Stimulated activated naive CD8-positive, alpha-beta T cell treated with anti-CD3 and anti-CD28 coated beads, Interleukin-15, Interleukin-2, amounts not matched to agents 100 U/mL and 50 U/mL, for 24 hours (primary cell): ENCODE measurements at places on chromosomes 5 and 9.

DNA sequence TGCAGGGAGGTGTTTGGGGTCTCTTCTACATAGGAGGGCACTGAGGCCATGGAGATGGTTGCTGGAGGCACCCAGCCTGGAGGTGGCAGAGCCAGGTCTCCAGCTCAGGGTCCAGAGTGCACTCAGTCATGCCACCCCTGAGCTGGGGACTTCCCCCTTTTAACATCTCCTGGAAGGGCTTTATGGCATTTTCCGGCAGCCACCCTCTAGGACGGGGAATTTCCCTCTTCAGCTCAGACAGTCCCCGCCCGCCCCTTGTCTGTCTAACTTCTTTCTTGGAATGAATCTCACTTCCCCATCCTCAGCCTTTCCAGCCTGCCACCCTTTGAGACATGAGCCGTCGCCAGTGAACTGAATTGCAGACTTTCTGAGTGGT, 49.9 kb downstream of the COL15A1 start:
- peak; percentile 62 for DNase-seq

DNA sequence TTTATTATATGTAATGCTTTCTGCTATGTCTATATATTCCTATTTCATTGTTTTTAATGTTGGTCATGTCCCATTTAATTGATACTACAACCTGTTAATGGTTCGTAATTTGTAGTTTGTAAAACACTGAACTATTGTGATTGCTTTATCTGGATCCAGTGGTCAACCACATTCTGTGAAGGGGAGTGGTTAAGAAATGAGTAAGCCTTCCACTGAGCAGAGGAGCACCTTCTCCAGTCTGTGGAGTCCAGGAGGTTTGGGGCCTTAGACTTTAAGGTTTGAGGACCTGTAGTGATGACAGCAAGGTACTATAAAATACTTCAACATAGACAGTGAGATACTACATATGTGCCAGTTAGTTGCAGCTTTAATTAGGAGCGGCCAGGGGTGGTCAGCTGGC, 67.7 kb upstream of the RAD23B start:
- no peak for DNase-seq

DNA sequence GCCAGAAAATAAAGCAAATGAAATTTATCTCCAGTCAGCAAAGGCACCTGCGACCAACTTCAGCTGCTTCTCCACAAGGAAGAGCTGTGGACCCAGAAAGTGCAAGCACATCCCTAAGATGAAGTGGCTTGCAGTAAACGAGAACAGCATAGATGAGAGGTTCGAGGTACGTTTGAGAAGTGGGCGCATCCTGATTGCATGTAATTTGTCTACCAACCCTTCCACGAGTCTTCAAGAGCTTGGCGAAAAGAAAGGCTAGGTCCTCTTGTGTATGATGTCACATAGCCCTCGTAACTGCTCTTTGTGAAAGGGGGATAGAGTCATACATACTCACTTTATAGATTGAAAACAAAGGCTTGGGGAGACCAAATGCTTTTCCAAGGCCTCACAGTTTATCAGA, 6.0 kb upstream of the LCP2 start:
- DNase-seq, result no peak

DNA sequence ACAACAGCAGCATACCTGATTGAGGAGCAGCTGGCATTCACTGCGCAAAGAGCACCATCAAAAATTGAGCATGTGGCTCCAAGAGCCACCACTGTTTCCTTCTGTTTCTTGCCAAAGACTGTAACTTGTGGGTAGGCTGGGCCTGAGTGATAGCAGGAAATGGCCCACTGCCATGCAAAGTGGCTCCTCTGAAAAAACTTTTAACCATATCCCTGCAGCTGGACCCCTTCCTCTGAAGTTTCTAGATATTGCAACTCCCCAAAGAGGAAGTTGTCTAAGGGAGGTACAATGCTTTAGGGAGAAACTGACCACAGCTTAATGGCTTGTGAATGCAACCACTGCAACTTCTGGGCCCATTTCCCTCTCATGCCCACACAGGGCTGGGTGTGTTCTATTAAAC, 355.4 kb upstream of the PDE4D start:
- no peak for DNase-seq

- DNase-seq, result no peak
Observed at GRCh38 chr5:137113161-137113560, 386.0 kb downstream of the SPOCK1 start.

DNA sequence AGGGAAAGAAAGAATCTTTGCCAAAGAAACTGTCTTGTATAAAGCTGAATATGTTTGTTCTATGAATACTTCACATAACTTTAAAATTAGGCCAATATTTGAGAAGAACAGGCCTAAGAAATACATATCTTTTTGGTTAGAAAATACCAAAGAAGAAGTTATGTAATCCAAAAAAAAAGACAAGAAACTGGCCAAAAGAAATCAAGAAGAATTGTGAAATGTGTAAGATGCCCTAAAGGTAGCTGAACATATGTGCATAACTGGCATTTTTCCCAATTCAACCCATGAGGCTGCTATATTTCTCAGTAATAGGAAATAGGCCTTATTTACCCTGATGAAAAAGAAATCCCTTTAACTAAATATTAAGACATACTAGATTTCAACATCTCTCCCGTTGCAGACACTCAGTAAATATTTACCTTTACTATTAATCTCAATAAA, 290.0 kb downstream of the CETN3 start:
- no peak for DNase-seq

- peak; percentile 35 for DNase-seq
Observed at GRCh38 chr5:179558932-179559283, 8.6 kb downstream of the RUFY1 start.

- DNase-seq, result no peak
Observed at GRCh38 chr9:34759432-34760134, 49.6 kb upstream of the CCL21 start.

- no peak for DNase-seq
Observed at GRCh38 chr9:137580209-137580953, 1.7 kb upstream of the DPH7 start.

GRCh38 chr9:105057551-105057950, 129.6 kb upstream of the ABCA1 start:
- DNase-seq, result no peak

- DNase-seq, result no peak
Observed at GRCh38 chr9:84916769-84917168, 247.2 kb downstream of the NTRK2 start.

- DNase-seq, result no peak
Observed at GRCh38 chr5:133232011-133232410, 180.2 kb downstream of the HSPA4 start.

DNA sequence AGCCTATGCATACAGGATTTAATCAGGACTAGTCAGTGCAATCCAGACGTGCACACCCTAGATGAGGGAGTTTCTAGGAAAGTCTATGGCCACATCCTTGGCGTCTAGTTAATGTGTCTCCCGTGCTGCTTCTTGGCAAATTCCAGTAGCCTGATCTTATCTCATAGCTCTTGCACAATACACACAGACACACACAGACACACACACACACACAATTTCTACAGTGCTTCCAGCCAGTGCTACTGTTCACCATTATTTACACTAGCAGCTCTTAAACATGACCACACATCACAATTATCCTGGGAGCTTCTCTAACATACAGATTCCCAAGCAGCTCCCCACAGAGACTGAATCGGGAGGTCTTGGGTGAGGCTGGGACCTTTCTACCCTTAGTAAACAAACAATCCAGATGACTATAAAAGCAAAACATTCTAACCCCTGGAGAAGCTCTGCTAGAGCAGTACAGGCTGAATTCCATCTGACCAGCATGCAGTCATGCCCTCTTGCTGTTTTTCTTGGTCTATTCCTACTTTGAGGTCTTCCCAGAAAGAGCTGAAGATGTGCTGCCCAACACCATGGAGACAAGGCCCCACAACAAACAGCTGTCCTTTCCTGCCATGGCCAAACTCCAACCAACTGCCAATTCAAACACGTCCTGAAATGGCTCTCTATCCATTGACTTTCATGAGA, 236.6 kb downstream of the DEPDC1B start:
- DNase-seq, result no peak

DNA sequence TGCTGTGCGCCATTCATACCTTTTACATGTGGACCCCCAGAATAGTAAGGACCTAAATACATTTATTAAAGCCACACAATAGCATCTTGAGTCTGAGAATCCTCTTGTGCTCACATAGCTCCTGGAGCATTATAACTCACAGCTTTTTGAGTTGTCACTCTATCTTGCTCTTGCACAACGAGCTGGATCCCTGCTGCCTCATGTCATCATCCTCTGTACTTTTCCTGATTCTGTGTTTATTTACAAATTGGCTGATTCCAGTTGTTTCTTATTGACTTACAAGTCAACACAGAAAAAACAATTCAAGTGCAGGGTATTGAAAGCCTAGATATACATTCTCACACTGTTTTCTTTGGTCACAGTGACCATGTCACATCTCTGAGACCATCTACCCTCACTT, 112.9 kb downstream of the SLC1A3 start:
- DNase-seq, result no peak

- DNase-seq, result peak; percentile 56
Observed at GRCh38 chr5:132110930-132111329, 37.3 kb downstream of the CSF2 start.

DNA sequence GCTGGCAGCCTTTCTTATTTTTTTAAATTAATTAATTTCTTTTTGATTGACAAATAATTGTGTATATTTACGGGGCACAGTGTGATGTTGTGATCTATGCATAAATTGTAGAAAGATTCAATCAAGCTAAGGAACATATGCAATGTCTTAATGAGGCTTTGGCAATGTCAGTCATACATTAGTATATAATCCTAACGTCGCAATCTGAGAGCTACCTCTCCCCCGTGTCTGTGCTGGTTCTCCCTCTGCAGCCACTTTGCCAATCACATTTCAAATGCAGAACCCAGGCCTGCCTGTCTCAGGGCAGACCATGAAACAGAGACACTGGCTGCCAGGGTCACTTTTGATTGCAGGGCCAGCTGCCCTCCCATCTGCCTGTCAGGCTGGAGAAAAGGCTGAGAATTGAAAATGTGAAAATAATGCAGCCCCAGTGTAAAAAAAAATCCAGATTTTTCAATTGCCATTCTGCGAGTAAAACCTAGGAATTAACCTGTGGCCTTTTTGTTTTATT, 56.3 kb downstream of the SLC24A2 start:
- DNase-seq, result no peak

DNA sequence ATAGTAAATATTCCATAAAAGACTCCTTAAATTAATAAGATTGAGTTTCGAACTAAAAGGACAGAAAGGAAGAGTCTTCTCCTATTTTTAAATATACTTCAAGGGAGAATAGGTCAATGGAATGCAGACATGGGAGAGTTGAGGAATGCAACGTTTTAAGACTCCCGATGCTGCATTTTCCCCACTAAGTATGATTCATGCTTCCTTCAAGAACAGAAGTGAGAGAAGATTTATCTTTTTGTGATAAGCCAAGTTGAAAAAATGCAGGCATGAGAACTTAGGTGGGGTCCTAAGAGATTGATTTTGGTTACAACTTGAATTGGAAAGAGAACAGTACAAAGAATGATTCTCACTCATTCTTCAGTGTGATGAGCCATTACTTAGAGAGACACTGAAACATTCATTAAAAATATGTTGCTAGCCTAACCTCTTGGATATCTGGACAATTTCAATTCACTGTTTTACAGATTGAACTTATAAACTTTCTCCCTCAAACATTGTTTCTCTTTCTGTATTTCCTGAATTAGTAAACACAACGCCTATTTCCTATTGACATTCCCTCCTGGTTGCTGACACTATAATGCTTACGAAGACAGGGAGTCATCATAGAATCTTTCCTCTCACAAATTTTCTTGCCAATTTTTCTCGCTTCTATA, 1666.1 kb upstream of the WWC1 start:
- DNase-seq, result no peak

DNA sequence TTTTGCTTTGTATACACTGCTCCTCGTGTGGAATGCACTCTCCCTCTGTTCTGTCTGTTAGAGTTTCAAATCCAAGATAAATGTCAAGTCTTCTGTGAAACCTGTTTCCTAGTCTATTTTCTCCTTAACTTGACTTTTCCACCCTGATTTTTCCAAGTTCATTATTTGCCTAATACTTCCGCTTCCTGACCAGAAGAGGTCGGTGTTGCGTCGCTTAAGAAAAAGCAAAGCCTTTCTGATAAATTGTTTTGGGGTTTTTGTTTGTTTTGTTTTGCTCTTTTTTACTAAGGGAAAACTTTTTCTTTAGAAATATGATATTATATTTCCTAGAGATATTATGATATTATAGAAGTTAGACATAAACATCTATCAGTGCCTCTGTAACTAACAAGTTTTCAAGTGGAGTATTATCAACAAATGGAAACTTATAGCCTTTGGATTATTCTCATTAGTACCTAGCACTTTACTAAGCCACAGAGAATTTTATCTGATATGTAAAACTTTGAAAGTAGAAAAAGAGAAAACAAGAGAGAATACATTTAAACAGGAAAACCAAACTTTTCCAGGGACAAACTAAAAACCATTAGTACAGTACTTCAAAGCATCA, 55.8 kb downstream of the PHAX start:
- peak; percentile 24 for DNase-seq

GRCh38 chr9:127574072-127574993, 37.7 kb upstream of the STXBP1 start:
- DNase-seq, result peak; percentile 66

GRCh38 chr5:60207040-60207439, 313.5 kb upstream of the PDE4D start:
- DNase-seq, result no peak

DNA sequence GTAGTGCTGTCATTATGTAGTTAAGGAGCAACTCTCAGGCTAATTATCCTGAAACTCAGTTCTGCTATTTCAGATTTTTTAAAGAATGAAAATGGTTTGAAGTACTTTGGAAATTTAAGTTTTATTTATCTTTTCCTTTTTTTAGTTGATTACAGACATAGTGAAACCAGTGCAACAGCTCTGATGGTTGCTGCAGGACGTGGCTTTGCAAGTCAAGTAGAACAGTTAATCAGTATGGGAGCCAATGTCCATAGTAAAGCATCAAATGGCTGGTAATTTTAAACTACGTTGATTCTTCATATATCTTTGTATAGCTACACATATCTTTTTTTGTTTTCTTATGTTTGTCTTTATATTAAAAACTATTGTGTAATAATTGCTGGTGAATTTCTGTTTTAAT, 34.9 kb downstream of the YTHDC2 start:
- DNase-seq, result no peak

DNA sequence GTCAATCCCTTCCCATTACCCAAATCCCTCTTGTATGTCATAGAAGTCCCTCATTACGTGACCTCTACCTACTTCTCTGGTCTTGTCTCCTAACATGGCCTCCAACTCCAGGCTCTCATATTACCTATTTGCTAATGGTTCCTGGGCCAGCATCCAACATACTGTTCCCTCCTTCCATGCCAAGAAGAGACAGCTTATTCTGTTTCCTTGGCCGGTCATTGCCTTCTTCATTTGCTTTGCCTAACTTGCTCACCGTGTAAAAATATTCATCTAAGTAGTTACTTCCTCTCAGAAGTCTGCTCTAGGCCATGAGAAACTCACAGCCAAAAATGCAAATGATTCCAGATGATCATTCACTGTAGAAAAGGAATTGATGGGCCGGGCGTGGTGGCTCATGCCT, 8.9 kb upstream of the IL6ST start:
- DNase-seq, result no peak
